T1000 (cell line): ENCODE measurements at places on chromosomes 6 and 20.
A peak's percentile ranks its signal among the peaks of the same experiment; 100 is the strongest.

DNA sequence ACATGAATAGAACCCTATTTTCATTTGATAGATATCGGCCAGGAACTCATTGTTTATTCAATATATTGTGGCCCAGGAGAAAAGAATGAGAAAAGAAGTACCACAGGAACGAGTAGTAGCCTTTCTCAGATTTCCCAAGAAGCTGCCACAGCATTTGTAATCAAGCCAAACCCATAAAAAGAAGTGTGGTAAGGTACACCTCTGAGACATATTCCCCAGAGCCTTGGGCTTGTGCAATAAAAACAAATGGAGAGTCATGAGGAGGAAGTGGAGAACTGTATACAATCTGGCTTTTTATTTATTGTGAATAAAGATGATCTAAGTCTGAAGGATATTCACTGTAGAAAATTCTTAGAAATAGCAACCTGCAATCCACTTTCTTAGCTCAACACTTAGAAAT, 36.7 kb downstream of the KIF6 start:
- peak; percentile 32 for DNase-seq

DNA sequence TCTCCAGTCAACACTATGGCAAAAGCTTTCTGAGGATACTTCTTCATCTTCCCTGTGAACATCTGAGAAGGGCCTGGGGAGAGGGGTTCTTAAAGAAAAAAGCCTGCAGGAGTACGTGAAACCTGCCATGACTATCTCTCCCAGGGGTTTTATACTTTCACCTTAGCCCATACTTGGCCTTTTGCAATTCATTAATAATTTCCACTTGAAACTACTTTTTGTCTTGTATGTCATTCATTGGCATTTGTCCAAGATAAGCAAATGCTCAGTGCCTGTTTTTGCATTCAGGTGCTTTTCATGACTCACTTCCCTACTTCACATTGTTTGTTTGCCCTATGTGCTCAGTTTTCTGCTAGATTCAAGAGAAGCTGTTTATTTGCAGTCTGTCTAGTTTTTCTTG, 580.3 kb upstream of the GJE1 start:
- DNase-seq = no peak

DNA sequence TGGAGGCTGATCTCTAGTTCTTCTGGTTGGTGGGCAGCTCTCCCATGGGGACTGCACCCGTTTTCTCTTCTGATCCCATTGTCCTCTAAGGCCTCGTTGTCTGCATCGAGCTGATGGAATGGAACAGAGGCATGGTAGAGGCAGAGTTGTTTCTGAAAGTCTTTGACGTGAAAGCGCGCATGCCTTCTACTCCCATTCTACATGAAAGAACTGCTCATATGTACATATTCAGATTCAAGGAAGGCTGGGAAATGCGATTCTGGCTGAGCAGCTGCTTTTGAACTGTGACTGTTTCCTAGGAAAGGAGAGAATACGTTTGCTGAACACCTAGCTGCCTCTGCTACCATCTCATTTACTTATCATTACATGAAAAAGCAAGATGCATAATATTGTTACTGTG, 815.2 kb downstream of the QKI start:
- no peak for DNase-seq

DNA sequence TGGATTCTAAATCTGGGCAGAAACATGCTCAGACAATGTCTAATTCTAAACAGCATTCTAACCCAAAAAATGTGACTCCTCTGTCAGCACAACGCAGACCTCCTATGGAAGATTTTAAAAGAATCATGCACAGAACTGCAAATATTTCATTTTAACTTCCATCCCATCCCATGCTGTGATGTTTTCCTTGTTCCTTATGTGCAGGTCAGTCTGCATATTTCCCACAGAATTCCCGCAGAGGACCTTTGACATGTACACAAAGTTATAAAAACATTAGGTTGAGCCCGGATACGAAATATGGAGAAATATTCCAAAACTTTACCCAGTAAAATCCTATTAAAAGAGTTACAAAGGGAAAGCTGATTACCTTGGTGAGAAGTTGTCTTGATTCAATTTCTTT, 467.1 kb upstream of the EPHA7 start:
- no peak for DNase-seq

- DNase-seq = no peak
These were observed 52.8 kb upstream of the MPC1 start for GRCh38 chr6:166435574-166435973.

DNA sequence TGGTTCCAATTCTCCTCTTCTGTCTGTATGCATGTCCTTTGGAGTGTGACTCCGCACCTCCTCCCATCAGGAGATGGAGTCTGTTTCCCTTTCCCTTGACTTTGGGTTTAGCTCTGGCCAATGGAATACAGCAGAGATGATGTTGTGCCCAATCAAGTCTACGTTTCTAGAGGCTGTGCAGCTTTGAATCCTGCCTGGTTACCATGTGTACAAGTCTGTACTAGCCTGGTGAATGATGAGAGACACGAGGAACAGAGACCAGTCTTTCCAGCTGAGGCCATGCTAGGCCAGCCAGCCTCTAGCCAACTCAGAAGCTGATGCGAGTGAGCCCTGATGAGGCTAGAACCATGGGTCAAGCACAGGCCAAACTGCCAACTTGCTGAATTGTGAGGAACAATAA, 83.2 kb downstream of the LAMP5 start:
- DNase-seq = no peak
